ENCODE measurements at places on chromosomes 5 and 9.

DNA sequence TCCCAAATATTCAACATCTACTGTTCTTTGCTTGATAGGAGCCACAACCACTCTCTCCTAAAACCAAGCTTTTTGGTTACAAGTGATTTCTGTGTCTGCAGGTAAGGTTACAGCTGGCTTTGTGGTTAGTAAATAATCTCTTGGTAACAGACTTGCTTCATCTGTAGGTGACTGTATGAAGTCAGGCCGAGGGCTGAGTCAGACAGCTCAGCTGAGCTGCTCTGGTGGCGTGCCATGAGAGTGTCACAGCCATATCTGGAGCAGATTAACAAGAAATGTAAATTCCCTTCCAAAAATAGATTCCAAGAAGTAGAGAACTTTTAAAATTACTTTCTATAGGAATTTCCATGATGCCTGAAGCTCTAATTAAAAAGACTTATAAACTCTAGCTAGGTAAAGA is 23.7 kb upstream of the TAS2R1 start:
- no peak for DNase-seq

GRCh38 chr5:90888511-90889324 is 330.1 kb downstream of the ADGRV1 start:
- DNase-seq: no peak

- DNase-seq: no peak
Observed at GRCh38 chr5:165310031-165310430, 1804.6 kb downstream of the MAT2B start.

- DNase-seq: no peak
Observed at GRCh38 chr5:30343707-30344106, 849.8 kb upstream of the CDH6 start.

GRCh38 chr9:125511789-125512660 is 195.0 kb downstream of the MAPKAP1 start:
- DNase-seq: no peak

DNA sequence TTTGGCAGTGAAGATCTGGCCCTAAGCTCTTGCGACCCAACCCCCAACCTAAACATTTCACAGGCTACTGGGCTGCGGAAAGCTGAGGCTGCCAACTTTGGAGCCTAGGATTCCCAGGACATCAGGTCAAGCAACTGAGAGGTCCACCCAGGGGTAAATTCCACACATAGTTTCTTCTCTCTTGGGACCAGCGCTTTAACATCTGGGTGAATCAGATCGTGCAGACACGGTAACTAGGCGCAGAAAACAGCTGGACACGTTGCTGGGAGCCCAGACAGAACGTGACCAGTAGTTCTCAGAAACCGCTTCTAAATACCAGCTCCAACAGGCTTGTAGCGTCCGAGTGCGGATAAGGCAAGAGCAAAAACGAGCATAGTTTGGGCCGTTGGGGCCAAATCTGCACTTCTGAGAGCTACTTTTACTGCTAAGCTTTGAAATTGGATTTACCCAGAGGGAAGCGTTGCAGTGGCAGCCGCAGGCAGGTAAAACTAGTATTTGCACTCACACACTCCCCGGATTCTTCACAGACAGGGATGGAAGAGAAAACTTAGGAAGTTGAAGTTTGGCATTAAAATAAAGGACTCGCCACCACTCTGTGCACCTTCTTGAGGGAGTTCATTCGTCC is 11.8 kb downstream of the ITGA1 start:
- no peak for DNase-seq

DNA sequence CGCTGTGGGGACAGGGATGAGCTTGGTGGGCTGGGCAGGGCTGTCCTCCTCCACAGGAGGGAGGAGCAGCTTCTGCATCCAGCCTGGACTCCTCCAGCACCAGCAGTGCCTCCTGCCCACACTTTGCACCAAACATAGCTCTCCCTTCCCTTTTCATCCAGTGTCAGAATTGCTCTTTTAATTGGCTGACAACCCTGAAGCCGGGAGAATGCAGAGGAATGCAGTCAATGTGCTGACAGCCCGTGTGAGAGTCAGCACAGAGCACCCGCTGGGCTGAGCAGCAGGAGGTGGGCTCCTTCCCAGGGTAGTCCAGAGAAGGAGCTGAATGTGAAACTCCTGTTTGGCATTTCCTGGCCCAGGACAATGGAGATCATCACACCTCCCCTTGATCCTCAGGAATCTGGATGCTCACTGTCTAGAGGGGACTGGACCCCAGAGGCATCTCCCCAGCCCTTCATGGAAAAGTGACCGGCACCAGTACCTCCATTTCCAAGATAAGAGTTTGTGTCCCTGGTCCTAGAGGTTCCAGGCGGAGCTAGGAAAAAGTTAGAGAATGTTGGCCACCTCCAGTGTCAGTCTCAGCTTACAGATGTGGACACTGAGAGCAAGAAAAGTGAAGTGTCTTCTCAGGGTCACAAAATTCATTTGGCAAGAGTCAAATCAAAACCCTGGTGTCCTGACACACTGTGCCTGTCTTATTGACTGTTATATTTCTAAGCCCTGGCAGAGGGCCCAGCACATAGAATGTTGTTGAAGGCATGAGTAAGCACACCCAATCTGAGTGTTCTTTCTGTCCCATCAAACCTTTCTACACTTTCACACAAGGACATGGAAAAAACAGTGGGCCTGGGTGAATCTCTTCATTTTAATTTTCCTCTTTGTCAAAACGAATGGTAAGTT is 202.1 kb downstream of the SNX18 start:
- DNase-seq: no peak

DNA sequence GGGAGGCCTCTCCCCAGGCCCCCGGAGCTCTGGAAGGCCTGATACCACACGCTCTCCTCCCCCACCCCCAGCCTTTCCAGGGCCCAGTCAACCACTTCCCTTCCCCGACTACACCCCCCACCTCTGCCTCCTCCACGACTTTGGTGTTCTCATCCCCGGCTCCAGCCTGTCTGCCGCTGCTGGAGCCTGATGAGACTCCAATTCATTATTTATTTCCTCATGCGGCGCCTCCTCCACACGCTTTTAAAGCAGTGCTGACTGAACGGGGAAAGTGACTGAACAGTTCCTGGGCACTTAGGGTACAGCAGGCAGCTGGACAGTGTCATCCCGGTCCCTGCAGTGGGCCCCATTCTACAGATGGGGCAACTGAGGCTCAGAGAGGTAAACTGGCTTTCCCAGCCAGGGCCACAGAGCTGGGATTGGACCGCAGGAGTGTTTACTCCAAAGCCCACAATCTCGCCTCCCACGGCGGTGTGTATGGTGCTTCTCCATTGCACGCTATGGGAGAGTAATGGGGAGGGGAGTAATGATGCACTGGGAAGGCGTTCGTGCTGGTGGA is 15.9 kb upstream of the RPL26L1 start:
- DNase-seq: no peak

DNA sequence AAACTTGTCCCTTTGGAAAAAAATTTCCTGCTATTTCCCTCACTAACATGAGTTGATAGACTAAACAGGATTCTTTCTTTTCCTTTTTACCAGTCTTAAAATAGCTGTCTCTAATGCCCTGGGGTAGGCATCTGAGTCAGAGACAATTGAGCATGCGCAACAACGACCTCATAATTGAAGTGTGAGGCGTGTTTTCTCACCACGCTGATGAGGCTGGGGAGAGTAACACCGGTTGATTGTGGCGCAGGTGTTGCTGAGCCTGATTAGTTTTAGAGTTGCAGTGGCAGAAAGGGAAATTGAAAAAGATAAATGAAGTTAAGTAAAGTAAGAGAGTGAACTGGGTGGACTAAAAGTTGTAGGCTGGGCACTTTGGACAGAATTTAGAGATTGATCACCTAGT is 213.7 kb downstream of the TLR4 start:
- DNase-seq: no peak

- no peak for DNase-seq
Observed at GRCh38 chr5:39022151-39022550, 52.0 kb downstream of the RICTOR start.

- DNase-seq: no peak
Observed at GRCh38 chr5:58378613-58379390, 81.1 kb downstream of the PLK2 start.

DNA sequence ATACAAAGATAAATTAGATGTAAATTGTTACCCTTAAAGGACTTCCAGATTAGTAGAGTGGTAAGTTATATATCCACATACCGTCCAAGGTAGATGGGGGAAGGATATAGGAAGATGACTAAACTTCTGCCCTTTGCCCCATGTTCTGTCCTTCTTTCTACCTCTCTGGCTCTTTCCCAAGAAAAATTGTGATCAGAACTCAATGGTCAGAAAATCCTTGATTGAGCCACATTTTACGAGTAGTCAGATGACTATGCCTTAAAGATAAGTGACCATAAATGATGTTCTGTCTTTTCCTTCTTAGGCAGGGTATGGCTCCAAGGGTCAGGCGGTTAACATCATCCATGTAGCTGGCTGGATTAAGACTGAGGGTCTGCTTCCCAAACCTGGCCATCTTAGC is 4.4 kb downstream of the FRRS1L start:
- DNase-seq: no peak

DNA sequence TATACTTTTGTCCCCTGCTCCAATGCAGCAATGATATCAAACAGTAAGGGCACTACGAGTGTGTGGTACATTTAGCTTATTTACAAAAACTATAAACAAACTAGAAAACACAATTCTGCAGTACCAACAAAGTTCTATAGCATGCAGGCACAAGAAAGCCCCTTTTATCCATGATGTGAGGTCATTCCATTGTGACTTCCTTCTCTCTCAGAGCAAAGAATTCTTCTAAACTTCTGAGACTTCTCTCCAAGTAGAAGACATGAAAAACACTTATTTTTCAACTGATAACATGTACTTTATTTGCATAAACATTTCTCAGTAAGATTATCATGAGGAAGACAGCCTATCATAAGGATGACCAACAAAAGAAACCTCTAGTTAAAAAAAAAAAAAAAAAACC is 569.8 kb downstream of the TLE1 start:
- no peak for DNase-seq

DNA sequence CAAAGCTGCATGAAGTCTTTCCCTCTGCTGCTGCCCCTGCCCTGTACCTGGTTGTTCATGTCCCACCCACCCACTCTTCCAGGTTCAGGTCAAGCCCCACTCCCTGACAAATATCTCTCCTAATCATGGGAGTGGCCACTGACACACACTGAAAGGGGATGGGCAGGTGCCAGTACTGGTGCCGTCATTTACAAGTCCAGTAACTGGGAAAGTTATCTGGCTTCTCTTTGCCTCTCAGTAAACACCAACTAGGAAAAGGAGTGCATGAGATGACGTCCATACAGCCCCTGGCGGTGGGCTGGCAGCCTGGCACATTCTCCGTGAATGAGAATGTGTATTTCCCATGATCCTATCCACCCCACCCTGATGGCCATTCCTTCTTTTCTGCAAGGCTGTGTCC is 225.2 kb downstream of the FSTL4 start:
- DNase-seq: no peak

DNA sequence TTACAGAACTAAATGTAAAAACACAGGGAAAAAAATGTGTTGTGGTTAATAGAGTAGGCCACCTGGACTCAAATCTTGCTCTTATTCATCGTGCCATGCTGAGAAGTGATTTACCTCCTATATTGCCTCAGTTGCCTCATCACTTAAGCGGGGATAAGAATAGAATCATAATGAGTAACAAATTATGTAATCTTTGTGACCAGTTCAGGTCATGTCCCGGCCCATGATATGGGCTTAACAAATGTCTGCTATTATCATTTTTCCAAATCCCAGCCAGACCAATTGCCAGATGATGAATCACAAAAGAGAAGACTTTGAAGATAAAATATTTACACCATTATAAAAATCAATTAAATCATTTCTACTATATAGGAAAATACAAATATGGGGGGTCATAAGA is 89.8 kb downstream of the CDH6 start:
- no peak for DNase-seq

GRCh38 chr9:88835772-88836171 is 155.5 kb upstream of the S1PR3 start:
- DNase-seq: no peak

- no peak for DNase-seq
Observed at GRCh38 chr5:11040345-11040744, 279.3 kb upstream of the DAP start.

DNA sequence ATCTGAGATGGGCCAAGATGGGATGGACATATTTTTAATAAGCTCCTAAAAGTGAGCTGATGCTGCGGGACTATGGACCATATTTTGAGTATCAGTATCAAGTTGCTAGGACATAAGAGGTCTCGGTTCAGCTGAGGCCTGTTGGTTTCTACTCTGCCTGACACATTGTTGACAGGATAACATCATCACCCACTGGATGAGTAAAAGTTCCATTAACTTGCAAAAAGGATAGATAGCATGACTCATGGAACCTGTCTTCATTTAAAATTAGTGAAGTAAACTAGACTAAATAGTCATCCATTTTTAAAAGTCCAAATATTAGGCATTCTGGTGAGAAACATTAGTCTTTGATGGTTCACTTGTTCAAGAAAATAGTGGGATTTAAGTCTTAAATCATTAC is 33.3 kb downstream of the PARP8 start:
- no peak for DNase-seq

DNA sequence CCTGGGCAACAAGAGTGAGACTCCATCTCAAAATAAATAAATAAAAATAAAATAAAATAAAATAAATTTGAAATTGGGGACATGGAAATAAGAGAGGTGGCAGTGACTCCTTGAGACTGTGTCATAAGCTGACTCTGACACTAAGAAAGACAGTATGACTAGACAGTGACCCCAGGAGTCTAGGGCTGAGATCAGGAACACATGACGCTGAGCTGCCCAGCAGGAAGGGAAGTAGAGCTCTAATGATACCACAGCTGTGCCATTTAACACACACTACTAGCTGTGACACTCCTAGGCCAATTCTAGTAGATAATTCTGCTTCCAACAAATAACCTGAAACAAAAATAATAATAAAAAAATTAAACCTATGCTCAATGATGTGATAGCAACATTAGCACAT is 293.0 kb downstream of the SEC61B start:
- DNase-seq: no peak

DNA sequence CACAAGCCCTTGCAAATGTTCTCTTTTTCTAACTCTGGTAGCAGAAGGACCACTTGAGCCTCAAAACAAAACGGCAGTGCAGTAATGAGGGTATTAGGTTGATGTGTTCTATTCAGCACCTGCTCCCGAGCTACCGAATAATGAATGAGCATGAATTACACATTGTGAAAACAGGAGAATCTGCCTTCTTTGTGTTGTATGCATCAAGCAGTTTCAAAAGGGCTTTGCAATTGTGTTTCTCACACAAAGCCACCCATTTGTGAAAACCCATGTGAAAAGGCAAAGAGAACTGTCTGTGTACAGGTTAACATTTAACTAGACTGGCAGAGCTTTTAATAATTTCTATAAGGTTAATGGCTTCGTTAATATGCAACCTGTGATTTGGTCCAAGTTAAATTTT is 97.8 kb downstream of the STK32A start:
- no peak for DNase-seq

DNA sequence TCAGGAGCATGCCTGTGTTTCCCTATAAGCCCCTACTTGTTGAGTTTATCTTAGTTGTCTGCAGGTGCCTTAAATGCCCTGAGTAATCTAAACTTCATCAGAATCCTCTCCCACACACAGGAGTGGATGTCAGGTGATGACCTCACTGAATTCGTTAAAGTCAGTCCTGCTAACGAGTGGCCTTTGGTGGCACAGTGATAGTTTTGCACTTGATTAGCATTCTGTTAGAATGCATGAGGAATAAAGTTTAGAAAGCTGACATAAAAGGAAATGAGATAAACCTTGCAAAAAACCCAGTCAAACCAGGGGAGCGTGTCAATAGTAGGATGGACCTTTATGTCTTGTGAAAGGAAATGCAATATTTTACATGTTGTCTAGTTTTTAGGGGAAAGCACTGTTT is 4.5 kb downstream of the TRIM32 start:
- DNase-seq: no peak

All from stimulated activated CD4-positive, alpha-beta T cell treated with anti-CD3 and anti-CD28 coated beads, Interleukin-1b, Interleukin-23, amount 100 ng/mL, for 1 hour (primary cell).